A172 (cell line): ENCODE measurements at places on chromosomes 5 and 9. TPM values are rescaled to one million over a fixed set of nuclear protein-coding genes. Genes with fewer than 3 reads are reported as not detected.

Gene PCDHGA3
- 0.14 TPM in 1 of 2 replicates, not detected in the other for total RNA-seq

Gene NDUFA8
- 144 and 168 TPM in 2 replicates for total RNA-seq

Gene ARL14EPL
- 0.96 and 1.0 TPM in 2 replicates for total RNA-seq

Gene NXNL2
- total RNA-seq, result 0.43 and 1.2 TPM in 2 replicates

Gene ZBED3
- 0.71 and 0.89 TPM in 2 replicates for total RNA-seq

Gene C9orf153
- not detected in 2 replicates for total RNA-seq

Gene MYORG
- 3.5 and 4.6 TPM in 2 replicates for total RNA-seq

Gene NUTM2G
- total RNA-seq, result not detected in 2 replicates

Gene TTC39B
- total RNA-seq, result 2.8 and 3.7 TPM in 2 replicates

Gene FOXD4L4
- not detected in 2 replicates for total RNA-seq

Gene TRAF1
- total RNA-seq, result 0.91 and 0.95 TPM in 2 replicates

Gene PCDHGA5
- 0.41 and 0.48 TPM in 2 replicates for total RNA-seq
